Right kidney (tissue), 9 donors: ENCODE measurements at places on chromosomes 4 and X.

GRCh38 chr4:148353571-148353970 is 88.6 kb downstream of the NR3C2 start:
- DNase-seq, result no peak

- no peak for DNase-seq
Observed at GRCh38 chr4:100295792-100296191, 105.5 kb upstream of the DDIT4L start.

DNA sequence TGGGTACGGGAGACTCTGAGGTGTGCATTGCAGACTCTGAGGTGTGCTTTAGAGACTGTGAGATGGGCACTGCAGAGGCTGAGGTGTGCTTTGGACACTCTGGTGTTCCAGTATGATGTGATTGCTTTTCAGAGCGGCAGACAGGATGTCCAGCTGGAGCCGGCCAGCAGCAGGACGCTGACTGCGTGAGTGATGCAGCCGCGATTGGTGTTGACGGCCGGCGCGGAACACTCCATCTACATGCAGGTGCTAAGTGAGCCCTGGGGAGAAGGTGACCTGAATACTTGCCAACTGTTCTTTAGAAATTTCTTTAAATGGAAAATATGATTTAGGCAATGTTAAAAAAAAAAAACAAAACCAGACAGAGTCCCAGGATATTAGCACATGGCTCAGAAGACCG is 103.1 kb upstream of the PPP2R3B start:
- no peak for DNase-seq

- no peak for DNase-seq
Observed at GRCh38 chrX:153572601-153573000, 26.3 kb downstream of the CCNQ start.

- no peak for DNase-seq
Observed at GRCh38 chrX:41472231-41472815, 25.2 kb downstream of the NYX start.
